Activated CD8-positive, alpha-beta memory T cell treated with anti-CD3 and anti-CD28 coated beads for 4 hours (primary cell): ENCODE measurements at places on chromosomes 7 and 10.
A peak's percentile ranks its signal among the peaks of the same experiment; 100 is the strongest.

GRCh38 chr7:104886651-104887050 is 127.4 kb upstream of the KMT2E start:
- no peak for DNase-seq

DNA sequence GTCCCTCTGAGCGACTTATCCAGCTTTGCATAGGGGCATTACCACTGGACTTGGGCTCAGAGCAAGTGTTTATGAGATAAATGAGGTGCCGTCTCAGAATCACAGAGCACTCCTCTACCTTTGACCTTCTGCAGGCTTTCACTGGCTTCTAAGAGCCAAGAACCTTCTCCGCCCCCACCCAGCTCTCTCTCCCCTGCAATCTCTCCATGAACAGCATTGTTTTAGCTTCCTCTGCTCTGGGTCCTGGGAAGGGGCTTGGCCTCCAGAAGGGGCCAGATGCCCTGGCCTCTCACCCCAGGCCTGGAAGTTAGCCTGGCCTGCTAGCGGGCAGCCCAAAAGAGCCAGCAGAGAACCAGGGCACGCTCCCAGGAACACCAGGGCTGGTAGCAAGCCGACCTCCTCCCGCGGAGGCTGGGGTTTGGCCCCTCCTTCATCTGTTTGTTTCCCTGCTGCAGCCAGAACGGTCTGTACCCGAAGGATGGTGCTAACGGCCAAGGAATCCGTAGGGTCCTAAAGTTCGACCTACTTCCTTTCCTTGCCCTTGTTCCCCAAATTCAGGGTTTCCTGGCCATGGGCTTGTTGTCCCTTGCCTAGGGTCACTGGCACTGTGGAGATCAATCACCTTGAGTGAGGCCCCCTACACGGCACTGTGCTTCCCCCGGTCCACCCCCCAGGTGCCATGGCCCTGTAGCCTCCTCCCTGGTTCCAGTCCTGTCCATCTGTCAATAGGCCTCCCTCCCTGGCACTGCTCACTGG is 18.7 kb upstream of the DDIT4 start:
- DNase-seq, result no peak

- DNase-seq, result no peak
These were observed 12.7 kb upstream of the NEBL start for GRCh38 chr10:20909801-20910200.

- DNase-seq, result no peak
These were observed 138.6 kb downstream of the NRF1 start for GRCh38 chr7:129750091-129750490.

DNA sequence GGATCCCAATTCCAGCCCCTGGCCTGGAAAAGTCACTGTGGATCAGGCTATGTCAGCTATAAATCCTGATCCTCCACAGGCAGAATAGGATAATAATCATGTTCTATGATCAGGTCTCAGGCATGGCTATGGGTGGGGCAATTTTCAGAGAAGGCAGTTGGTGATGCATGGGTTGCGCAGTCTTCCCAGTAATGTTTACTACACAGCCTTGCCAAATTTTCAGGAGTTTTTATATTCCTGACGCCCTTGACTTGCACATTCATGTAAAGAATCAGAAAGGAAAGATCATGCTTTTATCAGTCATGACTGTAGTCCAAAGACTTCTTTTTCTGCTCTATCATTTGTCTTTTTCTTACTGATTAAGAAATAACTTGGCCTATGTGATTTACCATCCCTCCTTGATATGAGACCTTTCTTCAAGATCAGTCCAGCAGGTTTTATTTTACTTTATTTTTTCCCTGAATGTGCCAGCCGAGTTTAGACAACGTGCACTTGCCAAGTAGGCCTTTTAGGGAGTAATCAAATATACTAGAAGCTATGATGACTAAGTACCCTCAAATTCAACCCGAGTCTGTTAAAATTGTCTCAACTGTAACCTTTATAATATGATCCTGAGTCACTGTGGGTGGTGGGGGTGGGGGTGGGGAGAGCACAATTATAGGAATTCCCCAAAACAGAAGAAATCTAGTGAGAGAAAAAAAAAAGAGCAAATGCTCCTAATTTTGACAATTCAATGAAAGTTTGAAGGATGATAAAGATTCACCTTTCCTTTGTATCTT is 31.9 kb downstream of the ARL4A start:
- DNase-seq, result no peak

DNA sequence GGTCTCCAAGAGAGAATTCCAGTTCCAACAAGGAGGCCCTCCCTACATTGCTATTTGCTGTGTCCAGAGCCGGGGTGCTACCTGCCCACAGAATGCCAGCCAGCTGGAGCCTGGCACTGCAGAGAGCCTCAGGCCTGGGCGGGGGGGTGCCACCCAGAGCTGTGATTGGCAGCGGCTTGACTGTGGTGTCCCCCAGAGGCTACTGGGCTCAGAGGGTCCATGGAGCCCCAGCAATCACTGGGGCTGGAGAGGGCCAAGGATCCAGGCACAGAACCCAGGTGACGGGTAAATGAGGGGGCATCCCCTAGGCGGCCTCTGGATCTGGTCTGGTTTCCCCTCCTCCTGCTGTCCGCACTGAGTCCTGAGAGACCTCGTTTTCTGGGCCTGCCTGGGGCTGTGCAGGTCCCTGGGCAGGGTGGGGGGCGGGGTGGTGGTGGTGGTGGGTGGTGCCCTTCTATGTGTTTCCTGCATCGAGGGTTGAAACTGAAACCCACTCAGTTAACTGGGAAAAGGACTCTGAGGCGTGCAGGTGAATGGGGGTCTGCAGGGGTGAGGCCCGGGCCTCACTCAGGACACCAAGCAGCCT is 12.6 kb downstream of the DPYSL4 start:
- no peak for DNase-seq

DNA sequence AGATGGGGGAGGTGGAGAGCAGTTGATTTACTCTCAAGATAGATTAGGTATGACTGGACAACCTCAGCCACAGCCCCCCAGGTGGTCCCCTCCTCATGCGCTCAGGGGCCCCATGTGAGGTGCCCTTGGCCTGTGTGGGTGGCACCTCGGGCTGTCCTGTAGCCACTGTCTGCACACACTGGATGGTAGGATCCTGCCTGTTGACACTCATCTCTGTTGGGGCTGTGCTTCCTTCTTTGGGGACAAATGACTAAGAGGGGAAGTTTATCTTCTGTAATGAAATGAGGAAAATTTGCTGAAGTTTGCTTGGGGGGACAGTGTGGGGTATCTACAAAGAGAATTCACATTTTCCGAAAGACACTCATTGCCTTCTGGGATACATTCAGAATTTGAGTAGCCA is 53.6 kb upstream of the ANTXRL start:
- no peak for DNase-seq

- DNase-seq, result no peak
These were observed 102.3 kb downstream of the DYNC1I1 start for GRCh38 chr7:95874541-95875265.

DNA sequence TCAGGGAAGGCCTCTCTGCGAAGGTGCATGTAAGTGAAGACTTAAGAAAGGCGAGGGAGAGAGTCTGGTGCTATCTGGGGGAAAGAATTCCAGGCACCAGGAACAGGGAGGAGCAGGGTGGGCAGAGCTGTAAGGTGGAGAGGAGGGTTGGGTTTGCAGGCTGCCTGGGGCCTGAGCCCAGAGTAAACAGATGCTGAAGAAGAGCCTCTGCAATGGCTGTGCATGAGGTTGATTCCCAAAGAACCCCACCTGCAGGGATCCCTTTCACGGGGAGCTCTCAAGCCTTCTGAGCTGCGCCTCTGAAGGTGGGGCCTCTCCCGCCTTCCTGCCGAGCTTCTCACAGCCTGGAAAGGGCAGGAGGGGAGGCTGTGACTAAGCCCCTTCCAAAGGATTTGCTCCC is 115.1 kb downstream of the RNF216 start:
- DNase-seq, result no peak

DNA sequence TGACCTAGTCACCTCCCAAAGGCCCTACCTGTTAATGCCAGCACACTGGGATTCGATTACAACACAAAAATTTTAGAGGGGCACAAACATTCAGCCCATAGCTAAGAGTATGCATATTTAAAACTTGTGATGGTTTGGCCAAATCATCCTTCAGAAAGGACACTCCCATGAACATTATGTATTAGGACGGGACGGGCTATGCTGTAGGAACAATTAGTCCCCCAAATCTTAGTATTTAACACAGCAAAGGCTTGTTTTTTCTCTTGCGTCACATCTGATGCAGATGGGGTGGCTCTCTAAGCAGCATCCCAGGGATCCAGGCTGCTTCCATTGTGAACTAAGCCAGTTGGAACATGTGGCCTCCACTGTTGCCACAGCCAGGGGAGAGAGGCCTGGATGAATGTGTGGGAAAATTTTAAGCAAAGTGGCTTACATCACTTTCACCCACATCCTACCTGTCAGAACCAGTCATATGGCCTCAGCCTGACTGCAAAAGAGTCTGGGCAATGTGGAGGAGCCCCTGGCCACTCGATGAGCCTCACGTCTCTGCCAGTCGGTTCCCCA is 26.6 kb downstream of the CHST3 start:
- no peak for DNase-seq

DNA sequence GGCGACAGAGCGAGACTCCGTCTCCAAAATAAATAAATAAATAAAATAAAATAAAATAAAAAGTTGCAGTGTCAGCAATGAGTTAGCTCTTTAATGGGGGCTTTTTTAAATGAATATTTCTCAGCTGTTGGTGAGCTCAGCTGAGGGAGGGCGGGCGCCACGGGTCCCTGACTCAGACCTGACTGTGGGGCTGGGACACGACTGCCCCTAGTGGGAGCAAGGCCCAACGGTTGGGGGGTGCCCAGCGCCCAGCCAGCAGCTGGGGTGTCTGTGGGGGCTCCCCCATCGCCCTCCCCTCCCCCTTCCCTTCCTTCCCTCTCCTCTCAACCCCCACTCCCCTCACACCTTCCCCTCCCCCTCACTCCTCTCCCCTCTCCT is 46.6 kb downstream of the PWWP2B start:
- peak; percentile 54 for DNase-seq

DNA sequence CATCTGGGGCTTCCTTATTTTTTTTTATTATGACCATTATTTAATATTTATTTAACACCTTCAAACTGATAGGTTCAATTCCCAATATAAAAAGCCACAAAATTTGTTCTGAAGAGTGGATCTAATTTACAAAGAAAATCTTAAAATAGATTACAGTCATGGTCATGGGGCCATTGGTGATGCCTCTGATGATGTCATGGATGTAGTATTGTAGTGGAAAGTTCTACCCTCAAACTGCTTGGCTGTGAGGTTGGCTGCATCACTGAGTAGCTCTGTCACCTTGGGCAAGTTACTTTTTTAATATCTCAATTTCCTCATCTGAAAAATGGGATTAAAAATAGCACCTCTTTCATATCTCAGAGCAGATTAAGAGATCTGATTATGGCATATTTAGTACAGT is 128.5 kb downstream of the DKK1 start:
- no peak for DNase-seq

DNA sequence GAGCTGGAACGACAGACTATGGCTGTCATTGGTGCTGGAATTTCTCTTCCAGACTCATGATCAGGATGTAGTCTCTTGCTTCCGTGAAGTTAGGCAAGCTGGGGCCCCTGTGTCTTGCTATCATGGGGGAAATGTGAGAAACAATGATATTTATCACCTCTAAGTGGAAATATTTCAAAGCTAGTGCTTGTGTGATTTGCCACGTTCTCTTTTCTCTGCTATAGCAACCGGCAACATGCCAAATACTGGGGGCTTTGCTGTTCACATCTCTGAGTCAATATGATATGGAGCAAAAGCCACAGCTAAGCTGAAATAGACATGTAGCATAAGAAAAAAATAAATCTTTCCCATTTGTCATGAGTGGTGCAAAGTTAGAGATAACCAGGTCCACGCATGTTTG is 668.2 kb upstream of the IGFBP3 start:
- no peak for DNase-seq

DNA sequence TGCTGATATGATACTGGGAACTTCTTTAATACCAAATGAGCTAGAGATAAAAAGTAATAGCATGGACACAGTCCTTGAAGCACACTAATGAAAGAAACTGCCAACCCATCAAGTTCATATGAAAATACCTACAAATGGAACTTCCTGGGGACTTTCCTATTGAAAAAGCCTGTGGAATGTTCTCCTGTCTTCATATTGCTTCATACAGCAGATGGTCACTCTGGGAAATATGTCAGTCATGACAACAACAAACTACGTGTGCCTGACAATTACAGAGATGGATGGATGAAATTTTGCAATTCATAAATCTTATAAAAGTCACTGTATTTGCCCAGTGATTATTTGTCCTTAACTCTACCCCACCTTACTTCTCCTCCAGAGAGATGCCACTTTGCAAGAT is 106.6 kb upstream of the COL1A2 start:
- DNase-seq, result no peak

DNA sequence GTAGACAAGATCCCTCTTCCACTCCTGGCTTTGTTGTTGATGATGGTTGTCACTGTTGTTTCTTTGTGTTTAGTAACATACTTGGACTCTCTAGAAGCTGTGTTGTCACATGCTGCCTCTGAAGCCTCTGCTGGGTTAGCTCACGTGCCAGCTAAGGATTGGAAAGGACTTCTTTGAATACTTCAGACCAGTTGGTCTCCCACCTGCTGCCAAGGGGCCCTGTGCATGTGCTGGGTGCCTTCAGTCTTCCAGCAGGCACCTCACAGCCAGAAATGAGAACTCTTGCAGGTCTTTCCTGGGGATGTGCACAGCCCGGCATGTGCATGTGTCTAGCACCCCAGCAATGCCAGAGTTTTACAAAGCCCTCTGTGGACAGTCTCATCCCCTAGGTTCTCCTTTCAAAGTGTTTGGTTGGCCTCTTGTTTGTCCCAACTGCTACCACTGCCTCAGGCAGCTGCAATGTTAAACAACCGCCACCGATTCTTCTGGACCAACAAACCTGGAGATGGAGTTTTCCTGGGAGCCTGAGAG is 21.7 kb upstream of the NCAPG2 start:
- DNase-seq, result no peak

GRCh38 chr10:125057158-125058001 is 103.0 kb downstream of the CTBP2 start:
- DNase-seq, result no peak
